ENCODE measurements at places on chromosomes 5 and 9.

- no peak for DNase-seq
Measured at GRCh38 chr9:9395539-9395938, 1217.3 kb downstream of the PTPRD start.

GRCh38 chr9:105039175-105039799 lies 111.3 kb upstream of the ABCA1 start:
- no peak for DNase-seq

DNA sequence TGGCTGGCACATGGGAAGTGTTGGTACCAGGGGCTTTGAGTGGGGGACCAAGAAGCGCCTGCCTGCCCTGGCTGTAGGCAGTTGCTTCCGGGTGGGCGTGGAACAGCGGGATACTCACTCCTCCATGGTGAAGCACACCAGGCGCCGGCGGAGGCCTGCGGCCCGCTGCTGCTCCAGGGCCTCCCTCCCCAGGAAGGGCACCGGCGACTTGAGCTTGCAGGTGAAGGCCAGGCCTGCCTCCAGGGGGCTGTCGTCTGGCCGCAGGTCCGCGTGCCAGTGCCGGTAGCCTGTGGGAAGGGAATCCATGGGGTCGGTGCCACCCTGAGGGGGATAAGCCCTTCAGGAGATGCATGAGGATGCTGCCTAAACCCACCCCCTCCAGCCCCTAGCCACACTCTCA lies 34.3 kb downstream of the DBH start:
- no peak for DNase-seq

GRCh38 chr5:16791036-16791705 lies 144.9 kb downstream of the MYO10 start:
- no peak for DNase-seq

- DNase-seq, result no peak
Measured at GRCh38 chr5:60540856-60541805, 158.8 kb downstream of the DEPDC1B start.

DNA sequence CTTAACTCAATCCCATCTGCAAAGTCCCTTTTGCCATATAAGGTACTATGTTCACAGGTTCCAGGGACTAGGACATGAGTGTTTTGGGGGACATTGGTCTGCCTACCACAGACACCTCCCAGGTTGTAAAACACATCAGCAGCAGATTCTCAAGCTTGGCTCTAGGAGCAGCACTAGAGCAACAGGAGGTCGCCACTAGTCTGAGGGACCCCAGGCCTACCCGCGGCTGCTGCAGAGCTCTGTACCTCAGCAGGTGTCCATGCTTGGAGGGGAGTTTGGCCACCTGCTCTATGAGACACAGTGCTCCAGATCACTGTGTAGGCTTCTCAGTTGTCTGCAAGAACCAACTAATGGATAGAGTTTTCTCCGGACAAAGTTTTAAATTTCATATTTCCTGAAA lies 262.2 kb upstream of the ARRDC3 start:
- no peak for DNase-seq

DNA sequence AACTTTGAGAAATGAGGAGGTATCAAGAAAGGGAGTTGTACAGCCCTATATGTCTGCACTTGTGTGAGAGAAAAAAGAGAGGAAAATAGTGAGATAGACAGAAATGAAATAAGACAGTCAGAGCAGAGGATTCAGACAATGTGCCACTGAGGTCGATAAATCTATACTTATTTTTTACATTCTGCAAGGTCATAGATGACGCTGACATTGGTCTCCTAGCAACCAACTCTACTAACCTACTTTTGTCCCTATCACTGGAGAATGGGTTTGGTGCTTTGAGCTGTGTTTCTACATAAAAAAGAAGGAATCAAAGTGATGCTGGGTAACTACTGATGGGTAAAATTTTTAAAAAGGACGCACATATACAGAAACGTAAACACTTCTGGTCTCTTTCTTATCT lies 573.3 kb upstream of the RORB start:
- DNase-seq, result no peak

DNA sequence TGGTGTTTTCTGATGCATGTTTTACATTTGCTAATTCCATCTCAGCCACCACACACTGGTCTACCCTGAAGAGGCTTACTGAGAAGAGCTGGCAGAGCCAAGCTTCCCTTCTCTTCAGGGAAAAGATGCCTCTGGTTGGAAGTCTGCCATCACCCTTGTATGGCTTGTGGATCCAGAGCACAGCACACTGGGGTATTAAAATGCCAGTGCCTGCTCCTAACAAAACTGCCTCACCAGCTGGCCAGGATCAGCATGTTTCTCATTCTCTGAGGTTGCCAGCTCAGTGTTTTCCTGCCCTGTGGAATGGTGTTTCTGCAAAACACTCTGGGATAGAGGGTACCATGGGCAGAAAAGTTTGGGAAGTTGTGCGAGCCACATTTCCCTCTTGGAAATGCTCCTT lies 31.6 kb upstream of the ZNF618 start:
- no peak for DNase-seq

GRCh38 chr5:150148117-150148927 lies 7.3 kb downstream of the PDGFRB start:
- DNase-seq, result no peak

DNA sequence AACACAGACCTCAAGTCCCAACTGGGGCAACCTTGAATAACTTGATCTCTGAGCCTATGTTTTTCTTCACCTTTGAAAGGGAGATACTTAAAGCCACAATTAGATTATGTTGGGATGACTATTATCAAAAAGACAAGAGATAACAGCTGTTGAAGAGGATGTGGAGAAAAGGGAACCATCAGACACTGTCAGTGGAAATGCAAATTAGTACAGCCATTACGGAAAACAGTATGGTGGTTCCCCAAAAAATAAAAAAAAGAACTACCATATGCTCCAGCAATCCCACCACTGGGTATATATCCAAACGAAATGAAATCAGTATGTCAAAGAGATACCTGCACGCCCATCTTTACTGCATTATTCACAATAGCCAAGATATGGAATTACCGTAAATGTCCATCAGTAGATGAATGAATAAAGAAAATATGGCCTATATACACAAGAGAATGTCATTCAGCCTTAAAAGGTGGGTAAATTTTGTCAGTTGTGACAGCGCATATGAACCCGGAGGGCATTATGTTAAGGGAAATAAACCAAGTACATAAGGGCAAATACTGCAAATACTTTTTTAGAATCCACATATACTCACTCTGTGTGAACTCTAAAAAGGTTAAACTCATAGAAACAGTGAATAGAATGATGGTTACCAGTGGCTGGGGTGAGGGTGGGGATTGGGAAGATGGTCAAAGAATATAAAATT lies 12.7 kb downstream of the FAT2 start:
- DNase-seq, result no peak

- DNase-seq, result no peak
Measured at GRCh38 chr9:137385061-137385655, 37.8 kb downstream of the EXD3 start.

DNA sequence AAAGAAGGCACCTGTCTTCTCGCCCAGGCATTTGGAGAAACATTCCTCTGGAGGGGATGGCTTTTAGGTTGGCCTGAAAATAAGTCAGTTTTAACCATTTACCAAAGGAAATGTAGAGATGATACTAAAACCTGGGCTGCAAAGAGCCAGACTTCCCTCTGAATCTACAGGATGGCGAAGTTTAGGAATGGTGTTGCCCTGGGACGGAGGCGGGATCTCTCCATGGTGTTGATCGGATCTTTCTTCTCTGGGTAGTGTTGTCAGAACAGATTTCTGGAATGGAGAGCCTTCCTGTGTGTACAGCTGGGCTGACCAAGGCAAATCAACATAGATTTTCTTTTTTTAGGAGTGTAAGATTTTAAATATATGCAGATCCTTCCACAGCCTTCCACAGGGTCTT lies 159.2 kb downstream of the PDZD2 start:
- DNase-seq, result no peak

- no peak for DNase-seq
Measured at GRCh38 chr5:120400356-120400755, 63.7 kb upstream of the PRR16 start.

GRCh38 chr9:93676310-93677047 lies 100.1 kb downstream of the PHF2 start:
- DNase-seq, result no peak

- no peak for DNase-seq
Measured at GRCh38 chr9:126435105-126435504, 108.5 kb downstream of the MVB12B start.

DNA sequence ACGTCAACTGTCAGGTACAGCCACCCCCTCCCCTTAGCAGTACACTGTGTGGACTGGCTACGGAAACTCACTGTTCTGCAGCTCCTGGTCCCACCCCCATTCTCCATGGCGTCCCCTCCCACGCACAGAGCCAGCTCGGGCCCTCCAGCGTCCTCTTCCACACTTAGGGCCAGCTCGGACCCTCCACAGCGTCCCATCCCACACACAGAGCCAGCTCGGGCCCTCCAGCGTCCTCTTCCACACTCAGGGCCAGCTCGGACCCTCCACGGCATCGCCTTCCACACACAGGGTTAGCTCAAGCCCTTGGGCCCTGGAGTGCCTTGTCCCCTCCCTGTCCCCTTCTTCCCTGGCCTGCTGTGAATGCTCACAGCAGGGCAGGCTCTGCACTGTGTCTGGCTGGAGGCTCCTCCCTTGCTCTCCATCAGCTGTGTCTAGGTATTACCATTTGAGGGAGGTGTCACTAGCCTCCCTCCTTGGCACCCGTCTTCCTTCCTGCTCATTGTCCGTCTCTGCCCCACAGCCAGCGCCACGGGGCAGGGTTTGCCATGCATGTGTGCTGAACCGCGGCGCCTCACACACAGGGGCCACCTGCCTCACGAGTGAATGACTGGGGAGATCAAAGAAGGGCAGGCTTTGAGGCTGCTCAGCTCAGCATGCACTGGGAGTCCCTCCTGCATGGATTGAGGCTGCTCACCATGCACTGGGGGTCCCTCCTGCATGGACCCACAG lies 78.5 kb upstream of the CACNA1B start:
- no peak for DNase-seq

DNA sequence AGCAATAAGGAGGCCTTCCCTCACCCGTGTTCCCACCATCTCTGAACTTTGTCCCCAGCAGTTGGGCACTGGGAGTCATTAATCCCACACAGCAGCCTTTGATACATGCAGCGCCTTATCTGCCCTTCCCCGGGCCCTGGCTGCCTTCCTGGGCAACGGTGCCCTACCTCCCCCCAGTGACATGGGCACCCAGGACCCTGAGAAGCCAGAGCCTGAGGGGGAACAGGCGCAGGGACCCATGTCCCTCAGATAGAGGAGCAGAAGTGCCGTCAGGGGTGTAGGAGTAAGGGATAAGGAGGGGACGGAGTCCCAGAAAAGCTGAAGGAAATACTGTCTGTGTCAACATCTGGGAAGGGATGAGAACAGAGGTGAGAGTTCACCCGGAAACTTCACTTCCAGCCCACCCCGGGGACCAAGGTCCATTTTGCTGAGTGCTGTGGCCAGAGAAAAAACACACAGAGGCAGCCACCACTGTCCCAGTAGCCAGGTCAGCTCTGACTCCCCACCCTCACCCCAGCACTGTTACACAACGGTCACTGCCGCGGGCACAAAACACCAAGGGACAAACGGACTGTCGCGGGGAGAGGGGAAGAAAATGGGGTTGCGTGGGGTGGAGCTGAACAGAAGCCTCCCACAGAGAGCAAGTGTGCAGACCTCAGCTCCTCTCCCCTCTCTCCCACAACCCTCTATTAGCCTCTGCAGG lies 3.8 kb downstream of the PCDH1 start:
- DNase-seq, result no peak

- no peak for DNase-seq
Measured at GRCh38 chr9:110076894-110077725, 130.8 kb downstream of the C9orf152 start.

DNA sequence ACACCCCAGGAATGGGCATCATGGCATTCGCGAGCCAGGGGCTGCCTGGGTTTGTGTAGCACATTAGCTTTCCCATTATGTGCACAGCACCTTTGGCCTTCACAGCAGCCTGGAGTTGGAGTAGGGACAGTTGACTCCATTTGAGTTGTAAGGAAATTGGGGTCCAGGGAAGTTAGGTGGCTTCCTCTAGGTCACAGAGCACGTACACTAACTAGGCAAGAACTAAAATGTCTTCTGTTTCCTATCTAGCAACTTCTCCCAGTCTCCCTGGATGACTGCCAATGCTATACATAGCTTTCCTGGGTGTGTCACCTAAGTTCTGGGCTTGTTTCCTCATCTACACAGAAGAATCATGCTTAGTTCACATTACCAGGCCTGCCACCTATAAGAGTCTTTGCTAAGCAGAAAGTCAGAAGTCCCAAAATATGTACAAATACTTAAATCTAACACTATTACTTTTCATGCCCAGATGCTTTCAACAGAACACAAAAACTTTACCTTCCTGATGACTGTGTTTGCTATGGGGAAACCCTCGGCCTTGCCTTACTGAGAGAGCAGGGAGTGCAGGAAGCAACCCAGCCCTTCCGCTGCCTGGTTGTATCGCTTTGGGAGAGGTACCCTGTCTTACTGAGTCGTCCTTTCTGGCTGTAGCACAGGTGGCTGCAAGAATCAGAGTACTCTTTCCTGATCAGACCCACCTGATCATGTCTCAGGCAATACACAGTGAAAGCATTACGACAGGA lies 12.0 kb downstream of the MACROH2A1 start:
- no peak for DNase-seq

GRCh38 chr5:171483551-171484135 lies 64.2 kb downstream of the FGF18 start:
- DNase-seq, result no peak

- DNase-seq, result no peak
Measured at GRCh38 chr5:102279711-102280110, 16.4 kb downstream of the SLCO4C1 start.

GRCh38 chr5:137206030-137206715 lies 293.0 kb downstream of the SPOCK1 start:
- DNase-seq, result no peak

- no peak for DNase-seq
Measured at GRCh38 chr5:29169886-29170285, 2023.6 kb upstream of the CDH6 start.

GRCh38 chr9:12739014-12739652 lies 35.7 kb upstream of the LURAP1L start:
- no peak for DNase-seq

DNA sequence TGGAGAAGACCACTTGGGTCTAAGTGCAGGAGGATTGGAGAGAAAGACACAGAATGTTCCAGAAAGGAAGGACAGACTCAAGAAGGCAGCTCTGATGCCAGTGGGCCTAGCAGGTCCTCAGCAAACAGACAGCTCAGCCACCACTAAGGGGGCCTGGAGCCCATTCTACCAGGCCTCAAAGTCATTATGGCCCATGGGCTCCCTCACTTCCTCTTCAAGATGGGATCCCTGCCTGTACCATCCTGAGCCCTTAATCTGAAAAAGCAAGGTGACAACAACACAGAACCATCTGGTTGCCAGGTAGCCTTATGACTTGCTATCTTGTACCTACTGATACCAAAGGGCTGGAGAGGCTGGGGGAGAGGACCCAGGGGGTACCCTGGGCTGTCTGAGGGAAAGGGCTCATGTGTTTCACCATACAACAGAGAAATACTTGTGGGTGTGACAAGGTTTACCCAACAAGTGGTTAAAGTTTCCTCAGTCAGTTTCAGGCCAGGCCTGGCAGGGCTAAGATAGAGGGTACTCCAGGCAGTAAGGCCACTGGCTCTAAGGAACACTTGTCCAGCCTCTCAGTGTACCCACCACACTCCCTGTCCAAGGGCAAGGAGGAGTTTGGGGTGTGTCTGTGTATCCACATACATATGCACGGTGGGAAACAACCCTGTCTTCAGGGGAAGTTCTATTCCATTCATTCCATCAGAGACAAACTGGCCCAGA lies 30.7 kb downstream of the TCF7 start:
- no peak for DNase-seq
